CMK (cell line): ENCODE measurements at places on chromosomes 2 and 18.

GRCh38 chr2:145116056-145116455 lies 596.1 kb upstream of the ZEB2 start:
- no peak for DNase-seq

DNA sequence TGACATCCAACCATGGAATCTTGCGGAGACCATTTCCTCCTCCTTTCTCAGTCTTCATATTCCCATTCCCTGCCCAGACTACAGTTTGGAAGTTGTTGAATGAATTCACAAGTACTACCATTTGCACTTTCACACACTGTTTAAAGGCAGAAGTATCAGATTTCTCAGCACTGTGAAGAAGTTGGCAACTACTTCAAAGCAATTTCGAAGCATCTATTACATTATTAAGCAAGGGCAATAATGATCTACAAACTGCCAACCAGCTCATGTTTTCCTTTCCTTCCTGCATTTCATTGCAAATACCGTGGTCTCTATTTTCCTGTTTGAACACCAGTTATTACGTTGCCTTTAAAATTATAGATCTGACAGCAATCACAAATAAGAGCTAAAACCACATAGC lies 105.5 kb downstream of the IRS1 start:
- DNase-seq = no peak

DNA sequence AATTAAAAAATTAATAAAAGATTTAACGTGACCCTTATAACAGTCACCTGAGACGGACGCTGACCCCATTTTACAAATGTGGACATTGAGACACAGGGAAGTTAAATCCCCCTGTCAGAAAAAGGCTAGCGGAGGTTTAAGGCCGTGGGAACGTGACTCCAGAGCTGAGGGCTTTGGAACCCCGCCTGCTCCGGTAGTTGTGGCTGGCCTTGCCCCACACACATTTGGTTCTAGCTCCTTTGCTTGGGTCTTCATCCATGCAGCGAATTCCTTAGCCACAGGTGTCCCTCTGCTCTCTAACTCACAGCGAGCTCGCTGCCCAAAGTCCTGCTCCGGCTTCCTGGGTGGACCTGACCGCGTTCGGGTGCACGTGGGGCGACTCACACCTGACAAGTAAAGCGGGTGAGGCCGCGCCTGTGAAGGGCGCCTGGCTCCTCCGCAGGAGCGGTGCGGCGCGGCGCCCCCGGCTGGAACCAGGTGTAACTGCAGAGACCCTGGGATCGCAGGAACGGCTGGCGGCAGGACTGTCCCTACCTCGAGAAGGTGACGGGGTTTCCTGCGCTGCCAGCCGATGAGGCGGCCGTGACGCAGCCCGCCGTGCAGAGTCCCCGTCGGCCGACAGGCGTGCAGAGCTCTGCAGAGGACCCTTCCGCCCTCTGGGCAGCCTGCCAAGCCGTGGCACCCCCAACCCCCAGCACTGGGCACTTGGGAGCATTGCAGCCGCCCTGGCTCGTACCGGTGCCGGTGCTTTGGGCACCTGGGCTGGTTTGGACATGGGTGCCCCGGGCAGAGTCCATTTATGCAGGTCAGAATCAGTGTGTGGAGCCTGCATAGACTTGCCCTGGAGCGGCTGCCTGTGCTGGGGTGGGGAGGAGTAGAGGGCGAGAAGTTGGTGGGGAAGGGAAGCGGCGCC lies 2.4 kb upstream of the PROC start:
- DNase-seq = no peak

GRCh38 chr2:199811346-199811745 lies 39.6 kb downstream of the FTCDNL1 start:
- no peak for DNase-seq

DNA sequence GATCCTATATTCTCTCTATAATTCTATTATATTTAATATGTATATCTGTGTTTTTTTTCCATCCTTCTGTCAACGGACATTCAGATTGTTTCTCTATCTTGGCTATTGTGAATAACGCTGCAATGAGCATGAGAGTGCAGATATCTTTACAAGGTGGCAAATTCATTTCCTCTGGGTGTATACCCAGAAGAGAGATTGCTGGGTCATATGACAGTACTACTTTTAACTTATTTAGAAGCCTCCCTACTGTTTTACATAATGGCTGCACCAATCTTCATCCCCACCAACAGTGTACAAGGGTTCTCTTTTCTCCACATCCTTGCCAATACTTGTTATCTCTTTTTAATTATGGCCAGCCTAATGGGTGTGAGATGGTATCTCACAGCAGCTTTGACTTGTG lies 66.5 kb downstream of the TSPYL6 start:
- DNase-seq = peak; percentile 14

DNA sequence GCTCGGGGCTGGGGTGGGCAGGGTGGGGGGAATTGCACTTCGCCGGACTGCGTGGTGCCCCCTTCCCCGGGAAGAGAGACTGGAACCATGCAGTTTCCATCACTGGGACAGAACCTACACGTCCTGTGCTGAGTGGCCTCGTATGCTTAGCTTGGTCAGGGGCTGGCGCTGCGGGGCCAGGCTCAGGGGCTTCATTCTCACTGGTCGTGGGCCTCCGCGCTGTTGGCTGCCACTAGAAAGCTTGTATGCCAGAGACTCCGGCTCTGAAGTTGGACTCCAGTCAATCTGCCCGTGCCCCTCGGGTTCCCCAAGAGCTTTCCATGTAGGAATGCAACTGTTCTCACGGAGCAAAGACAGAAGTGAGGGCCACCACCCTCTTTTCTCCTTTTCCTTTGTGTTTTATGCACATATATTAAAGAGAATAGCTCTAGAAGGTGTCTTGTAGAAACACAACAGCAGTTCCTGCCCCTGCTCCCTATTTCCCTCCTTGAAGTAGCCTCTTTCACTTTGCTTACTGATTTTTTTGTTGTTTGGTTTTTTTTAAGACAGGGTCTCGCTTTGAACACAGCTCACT lies 64.0 kb upstream of the YWHAQ start:
- DNase-seq = no peak

DNA sequence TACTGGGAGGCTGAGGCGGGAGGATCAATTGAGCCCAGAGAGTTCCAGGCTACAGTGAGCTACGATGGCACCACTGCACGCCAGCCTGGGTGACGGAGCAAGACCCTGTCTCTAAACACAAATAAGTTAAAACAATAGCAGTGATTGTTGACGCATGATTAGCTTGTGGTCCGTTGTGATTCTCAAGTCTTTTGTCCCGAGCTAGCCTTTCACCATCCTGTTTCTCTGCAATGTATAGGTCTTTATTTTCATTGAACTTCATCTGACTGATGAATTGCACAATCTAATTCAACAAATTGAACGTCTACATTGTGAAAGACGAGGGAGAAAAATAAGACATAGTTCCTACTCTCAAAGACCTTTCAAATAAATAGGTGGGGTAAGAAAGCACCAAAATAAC lies 8.8 kb upstream of the FZD7 start:
- no peak for DNase-seq

GRCh38 chr2:83320053-83320452 lies 1139.0 kb downstream of the SUCLG1 start:
- DNase-seq = no peak

DNA sequence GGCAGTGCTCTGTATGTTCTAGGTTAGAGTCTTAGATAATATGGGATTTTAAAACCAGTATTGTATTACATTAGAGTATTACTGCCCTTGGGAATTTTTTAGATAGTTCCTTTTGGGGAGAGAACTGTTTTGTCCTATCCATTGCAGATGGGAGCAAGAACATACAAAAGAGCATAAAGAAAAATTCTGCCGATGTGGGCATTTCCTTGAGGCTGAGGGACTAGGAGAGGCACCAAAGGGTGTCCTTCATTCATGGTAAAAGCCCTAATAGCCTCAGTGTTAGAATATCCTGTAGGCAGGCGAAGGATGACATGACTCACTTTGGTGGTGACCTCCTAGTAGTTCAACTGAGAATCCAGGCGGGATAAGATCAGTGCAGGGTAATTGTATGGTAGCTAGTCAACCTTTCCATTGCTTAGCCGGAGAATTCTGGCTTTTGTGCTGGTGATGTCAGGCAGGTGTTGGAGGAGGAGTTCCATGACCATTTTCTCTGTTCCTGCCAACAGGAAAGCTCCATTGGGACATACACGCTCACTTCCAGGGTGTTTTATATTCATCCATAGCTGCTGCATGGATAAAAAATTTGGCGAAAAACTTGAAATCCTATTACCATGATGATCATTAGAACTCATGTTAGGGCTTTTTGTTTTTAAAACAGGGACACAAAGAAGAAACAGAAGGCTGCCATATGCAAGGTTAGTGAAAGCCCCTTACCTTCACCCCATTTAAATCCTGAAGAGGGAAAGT lies 28.1 kb downstream of the EPAS1 start:
- DNase-seq = no peak

DNA sequence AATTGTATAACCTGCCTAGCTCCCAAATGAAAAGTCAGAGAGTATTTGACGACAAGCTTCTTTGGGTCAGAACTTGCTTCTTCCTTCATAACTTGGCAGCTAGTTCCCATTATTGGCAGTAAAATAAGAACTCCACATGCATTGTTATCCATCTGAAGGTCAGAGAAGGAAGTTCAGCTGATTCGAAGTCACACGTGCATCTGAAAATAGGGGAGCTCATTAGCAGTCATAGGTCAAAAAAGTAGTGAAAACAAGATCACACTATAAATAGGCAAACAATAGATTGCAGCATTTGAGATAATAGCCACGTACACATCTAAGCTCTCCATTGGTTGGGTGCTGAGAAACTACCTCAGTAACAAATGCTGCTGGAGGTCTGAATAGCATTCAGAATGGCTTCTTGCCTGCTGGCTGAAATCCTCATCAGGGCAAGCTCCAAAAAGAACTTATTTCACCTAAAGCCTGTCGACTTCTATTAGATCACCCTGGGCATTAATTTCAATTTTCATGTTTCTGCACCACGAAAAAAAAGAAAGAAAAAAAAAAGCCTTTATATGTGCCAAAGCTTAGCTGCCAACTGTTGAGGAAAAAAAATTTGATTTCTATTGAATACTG lies 1492.9 kb upstream of the CELF4 start:
- DNase-seq = no peak

GRCh38 chr18:69401972-69402532 lies 1.4 kb downstream of the DOK6 start:
- DNase-seq = no peak

DNA sequence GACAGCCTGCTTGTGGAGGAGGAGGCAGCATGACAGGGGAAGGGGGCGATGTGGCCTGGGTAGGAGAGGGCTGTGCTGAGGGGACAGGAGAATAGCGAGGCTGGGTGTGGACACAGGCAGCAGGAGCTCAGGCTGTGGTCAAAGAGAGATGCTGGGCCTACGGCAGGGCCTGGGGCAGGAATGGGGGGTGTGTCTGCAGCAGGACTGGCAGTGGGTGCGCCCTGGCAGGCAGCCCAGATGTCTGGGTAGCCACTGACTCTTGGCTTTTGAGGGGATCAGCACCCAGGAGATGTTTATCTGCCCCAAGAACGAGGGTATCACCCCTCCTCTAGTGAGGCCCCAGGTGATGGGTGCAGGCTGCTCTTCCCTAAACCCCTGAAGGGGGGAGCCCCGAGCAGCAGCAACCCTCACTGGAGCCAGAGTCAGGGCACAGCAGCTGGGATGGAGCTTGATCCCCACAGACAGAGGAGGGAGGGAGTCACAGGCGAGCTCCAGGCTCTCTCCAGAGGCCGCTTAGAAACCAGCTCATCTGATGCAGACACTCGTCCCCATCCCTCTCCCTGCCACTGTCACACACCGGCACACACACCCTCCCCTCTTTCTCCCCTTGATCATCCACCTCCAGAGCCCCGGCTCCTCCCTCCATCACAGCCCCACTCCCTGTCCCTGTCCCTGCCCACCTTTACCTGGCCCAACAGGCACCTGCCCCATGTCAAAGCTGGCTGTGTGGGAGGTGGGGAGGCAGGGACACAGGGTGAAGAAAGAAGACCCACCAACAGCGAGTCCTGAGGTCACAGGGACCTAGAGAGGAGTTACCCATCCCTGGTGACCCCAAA lies 29.8 kb upstream of the TNS1 start:
- DNase-seq = no peak

DNA sequence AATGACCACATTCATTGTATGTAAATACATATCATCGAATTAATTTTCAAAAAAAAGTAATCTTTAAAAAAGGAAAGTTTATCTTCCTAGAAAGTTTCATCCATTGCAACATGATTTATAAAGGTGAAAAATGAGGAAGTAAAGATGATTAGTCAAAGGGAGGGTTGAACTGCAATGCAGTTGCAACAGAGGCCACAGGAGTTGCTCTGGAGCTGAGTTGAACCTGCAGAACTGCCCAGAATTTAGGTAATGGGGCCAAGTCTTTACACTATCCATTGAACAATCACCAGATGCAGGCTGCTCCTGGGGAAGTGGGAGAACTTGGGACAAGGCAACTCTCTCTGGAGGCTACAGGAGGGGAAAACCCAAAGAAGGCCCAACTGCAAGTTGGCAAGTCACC lies 390.7 kb downstream of the METTL4 start:
- no peak for DNase-seq

DNA sequence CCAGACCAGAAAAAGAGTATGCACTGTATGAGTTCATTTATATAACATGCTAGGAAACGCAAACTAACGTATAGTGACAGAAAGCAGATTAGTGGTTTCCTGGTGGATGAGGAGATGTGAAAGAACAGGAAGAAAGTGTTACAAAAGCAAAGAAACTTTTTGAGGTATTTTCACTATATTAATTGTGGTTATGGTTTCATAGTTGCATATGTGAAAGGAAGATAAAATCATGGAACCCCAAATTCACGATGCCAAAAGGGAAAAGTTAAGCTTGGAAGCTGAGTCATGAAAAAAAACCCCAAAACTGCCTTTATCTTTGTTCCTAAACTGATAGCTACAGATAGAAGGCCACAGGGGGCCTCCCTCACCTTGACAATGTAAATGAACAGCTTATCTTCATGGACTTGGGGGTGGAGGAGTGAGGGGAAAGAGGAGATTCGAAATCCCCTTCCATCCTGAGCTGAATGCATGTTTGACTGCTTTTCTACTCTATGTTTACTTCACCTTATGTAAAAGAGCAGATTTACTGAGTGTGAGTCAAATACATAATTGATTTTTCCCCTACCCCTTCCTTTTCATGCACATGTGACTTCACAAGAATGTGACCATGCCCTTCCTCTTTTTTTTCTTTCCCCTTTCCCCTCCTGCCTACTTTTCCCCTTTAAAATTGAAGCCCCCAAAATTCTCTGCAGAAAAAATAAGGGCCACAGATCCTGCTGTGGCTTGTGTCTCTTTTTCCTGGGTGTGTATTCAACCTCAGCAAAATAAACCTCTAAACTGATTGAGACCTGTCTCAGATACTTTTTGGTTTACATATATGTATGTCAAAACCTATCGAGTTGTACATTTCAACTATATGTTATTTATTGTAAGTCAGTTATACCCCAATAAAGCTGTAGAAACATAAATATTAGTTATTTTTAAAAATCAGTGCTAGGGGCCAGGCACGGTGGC lies 100.1 kb upstream of the TLK1 start:
- no peak for DNase-seq

DNA sequence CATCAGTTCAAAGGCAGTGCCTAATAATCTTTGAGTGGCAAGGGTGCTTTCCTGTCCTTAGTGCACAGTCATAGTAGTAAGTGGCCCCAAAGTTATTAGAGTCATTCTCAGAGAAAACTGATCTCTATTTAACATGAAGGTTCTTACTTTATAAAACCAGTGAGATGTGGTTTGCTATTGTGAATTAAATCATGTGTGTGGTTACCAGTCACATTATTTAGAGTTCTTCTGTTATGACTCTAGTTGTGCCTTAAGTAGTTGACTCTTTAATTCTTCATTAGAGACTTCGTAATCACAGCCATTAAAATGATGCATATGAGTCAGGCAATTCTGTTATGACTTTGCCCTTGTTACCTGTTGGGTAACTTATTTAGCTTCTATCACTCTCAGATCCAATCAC lies 1392.9 kb upstream of the ACVR2A start:
- no peak for DNase-seq
